Left forelimb (tissue), 1 donor: ENCODE measurements at places on chromosomes 13 and 19.
A peak's percentile ranks its signal among the peaks of the same experiment; 100 is the strongest.

DNA sequence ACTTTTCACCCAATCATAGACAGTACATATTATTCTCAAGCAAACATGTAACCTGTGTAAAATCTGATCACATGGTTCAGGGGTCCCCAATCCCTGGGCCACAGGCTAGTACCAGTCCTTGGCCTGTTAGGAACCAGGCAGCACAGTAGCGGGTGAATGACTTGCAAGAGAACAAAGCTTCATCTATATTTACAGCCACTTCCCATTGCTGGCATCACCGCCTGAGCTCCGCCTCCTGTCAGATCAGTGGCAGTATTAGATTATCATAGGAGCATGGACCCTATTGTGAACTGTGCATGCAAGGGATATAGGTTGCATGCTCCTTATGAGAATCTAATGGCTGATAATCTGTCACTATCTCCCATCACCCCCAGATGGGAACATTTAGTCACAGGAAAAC, 133.1 kb downstream of the MAB21L1 start:
- DNase-seq: no peak

DNA sequence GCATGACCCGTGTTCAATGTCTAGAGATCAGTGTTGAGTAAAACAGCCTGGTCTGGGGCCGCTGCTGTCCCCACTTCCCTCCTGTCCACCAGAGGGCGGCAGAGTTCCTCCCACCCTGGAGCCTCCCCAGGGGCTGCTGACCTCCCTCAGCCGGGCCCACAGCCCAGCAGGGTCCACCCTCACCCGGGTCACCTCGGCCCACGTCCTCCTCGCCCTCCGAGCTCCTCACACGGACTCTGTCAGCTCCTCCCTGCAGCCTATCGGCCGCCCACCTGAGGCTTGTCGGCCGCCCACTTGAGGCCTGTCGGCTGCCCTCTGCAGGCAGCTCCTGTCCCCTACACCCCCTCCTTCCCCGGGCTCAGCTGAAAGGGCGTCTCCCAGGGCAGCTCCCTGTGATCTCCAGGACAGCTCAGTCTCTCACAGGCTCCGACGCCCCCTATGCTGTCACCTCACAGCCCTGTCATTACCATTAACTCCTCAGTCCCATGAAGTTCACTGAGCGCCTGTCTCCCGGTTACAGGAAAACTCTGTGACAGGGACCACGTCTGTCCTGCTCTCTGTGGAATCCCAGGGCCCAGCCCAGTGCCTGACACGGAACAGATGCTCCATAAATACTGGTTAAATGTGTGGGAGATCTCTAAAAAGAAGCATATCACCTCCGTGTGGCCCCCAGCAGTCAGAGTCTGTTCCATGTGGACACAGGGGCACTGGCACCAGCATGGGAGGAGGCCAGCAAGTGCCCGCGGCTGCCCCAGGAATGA, 1.5 kb upstream of the CEACAM5 start:
- DNase-seq: peak; percentile 50

DNA sequence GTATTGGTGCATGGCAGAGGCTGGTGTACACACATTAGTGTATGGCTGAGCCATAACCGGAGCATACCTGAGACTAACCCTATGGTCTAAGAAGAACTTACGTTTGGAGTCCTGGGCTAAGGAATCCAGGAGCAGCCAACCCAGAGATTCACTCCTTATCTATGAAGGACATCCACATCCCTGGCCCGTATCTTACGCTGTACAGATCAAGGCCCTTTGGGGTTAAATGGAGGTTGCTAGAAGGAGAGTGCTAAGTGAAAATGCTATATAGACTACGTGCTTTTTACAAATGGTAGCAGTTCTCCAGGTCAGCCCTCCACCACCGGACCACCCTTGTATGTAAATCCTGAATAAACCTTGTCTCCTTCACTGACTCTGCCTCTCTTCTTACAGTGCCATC, 1.9 kb upstream of the SUGT1 start:
- DNase-seq: no peak

DNA sequence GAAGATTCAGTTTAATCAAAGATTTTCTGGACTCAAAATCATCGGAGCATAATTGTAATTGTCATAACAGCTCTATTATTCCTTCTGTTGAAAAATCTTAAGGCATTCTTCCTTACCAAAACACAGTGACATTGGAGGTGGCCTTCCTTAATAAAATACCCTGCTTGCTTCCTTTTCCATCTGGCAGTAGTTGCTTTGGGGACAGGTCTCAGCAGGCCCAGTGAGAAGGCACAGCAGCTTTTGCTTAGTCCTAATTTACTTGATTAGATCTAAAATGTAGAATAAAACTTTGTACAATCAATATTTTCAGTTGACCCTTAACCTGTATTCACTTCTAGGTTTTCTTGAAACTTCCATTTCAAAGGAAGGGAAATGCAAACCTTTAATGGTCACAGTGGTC, 471.6 kb downstream of the PCDH20 start:
- DNase-seq: no peak

GRCh38 chr13:101751488-101751887, 299.0 kb downstream of the ITGBL1 start:
- DNase-seq: no peak

DNA sequence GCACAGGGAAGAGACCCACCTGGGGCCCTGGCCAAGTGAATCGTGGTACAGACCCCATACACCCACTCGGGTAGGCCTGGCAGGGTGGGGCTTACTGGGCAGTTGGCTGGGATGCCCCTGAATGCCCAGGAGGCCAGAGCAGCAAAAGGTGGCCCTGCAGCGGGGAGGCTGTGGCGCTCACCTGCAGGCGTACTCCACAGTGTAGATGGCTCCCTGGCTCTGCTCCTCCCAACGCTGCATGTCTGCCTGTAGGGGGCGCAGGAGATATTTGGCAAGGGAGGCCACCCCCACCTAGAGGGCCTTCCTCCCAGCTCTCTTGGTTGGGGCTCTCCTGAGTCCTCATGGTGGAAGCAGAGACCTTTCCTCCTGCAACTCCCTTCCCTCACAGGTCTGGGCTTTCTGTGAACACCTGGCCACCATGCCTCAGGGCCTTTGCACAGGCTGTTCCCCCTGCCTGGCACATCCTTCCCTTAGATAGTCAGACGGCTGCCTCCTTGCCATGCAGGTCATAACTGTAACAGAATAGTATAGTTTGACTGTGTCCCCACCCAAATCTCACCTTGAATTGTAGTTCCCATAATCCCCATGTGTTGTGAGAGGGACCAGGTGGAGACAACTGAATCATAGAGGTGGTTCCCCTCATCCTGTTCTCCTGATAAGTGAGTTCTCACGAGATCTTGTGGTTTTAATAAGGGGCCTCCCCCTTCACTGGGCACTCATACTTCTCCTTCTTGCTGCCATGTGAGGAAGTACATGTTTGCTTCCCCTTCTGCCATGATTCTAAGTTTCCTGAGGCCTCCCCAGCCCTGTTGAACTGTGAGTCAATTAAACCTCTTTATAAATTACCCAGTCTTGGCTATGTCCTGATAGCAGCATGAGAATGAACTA, 5.9 kb downstream of the BORCS8 start:
- DNase-seq: no peak

DNA sequence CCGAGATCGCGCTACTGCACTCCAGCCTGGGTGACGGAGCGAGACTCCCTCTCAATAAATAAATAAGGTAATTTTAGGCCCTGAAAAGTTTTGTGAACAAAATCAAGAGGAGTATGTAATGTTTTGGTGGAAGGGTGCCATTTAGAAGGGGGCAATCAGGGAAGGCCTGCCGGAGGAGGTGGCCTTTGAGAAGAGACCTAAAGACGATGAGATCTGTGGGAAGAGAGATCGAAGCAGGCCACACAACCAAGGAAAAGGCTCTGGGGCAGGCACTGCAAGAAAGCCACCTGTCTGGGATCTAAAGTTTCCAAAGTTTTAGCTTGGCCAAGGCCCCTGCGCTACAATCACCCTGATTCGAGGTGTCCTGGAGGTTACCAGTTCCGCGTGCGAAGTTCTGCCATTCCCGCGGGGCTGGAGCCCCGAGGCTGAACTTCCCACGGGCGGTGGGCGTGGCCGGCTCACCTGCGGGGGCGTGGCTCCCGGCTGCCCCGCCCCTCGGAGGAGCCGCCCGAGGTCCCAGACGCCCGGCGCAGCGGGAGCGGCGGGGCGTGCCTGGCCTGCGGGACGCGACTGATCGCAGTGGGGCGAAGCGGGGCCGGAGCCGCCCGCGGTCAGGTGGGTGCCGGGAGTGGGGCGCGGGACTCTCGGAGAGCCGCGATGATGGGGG, at the start of gene KLC3:
Gene KLC3 (plus strand): TSS at position 519 of the 667 bp plus-strand sequence. CDS start 4,792 bp downstream, outside the sequence.
- DNase-seq: no peak

- no peak for DNase-seq
These were observed 10.4 kb downstream of the ZNF146 start for GRCh38 chr19:36225219-36225892.

GRCh38 chr19:55354698-55355212, at the start of gene COX6B2:
TSS of gene COX6B2 (minus strand) at chr19:55354719. CDS start at chr19:55354521, 198 bp downstream.
- DNase-seq: no peak

GRCh38 chr13:22690756-22691155, 490.0 kb upstream of the SGCG start:
- DNase-seq: no peak

DNA sequence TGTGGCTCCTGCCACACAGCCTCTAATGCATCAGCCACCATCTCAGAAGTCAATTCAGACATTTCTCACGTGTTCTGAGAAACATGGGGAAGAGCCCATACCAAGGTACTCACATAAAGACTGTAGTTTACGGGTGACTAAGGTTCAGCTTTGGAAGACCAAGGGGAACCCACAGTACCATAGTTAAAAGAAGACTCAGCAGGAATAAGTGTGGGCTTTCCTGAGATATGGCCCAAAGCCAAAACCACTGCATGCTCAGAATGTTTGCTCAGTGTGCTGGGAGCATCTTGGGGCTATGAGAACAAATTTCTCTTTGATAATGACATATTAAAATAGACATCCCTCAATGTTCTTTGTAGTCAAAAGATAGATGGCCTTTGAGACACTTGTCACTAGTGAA, 283.8 kb downstream of the DCT start:
- DNase-seq: no peak

- DNase-seq: no peak
These were observed 206.8 kb upstream of the IPO5 start for GRCh38 chr13:97746649-97747048.

- DNase-seq: no peak
These were observed 79.7 kb downstream of the LMO7 start for GRCh38 chr13:75715601-75716523.

GRCh38 chr13:103941506-103942140, 875.4 kb upstream of the SLC10A2 start:
- no peak for DNase-seq

GRCh38 chr19:49468199-49468598, 5.8 kb upstream of the FLT3LG start:
- DNase-seq: no peak

DNA sequence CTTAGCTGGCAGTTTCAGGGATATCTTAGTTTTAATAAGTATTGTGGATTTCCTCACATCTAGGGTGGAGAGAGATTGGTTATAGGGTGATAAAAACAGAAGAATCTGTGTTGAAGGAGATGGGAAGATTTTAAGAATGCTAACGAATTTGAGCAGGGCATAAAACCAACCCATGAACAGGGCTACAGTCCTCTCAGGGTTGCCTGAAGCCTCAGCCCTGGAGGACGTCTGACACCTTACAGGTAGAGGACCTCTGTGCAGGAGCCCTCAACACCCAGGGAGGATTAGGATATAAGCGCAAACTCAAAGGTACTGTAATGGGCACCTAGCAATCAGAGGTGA, 461 bp upstream of the WASF3 start:
- DNase-seq: no peak

DNA sequence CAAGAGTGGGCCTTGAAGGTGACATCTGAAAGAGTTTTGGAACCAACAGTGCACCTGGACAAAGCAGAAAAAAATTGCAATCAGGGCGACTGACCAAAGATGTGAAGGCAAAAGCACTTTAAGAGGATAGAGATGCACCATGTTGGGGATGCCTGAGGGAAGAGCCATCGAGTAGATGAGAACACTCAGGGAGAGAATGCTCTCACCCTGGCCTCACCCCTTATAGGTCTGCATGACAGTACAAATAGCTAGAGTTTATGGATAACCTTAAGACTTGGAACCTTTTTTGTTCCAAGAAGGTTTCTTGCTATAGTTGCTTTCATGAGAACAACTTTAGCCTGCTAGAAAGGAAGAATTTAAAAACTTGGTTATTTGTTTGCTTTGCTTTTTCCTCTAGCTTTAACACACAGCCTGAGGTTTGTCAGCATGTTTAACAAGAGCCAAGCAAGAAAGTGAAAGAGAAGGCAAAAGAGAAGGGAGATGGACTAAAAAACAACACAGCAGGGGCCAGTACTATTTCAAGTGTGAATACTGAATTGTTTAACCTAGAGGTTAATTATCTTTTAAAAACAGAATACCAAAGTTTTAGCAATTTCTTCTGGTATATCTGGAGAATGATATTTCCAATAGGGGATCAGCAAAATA, 418.9 kb downstream of the DIAPH3 start:
- no peak for DNase-seq

- peak; percentile 82 for DNase-seq
These were observed 2.3 kb downstream of the PEG3 start for GRCh38 chr19:56838024-56838908.

GRCh38 chr13:86585835-86586234, 786.6 kb upstream of the SLITRK6 start:
- DNase-seq: peak; percentile 70

GRCh38 chr19:53809518-53810186, 14.5 kb downstream of the NLRP12 start:
- DNase-seq: no peak

DNA sequence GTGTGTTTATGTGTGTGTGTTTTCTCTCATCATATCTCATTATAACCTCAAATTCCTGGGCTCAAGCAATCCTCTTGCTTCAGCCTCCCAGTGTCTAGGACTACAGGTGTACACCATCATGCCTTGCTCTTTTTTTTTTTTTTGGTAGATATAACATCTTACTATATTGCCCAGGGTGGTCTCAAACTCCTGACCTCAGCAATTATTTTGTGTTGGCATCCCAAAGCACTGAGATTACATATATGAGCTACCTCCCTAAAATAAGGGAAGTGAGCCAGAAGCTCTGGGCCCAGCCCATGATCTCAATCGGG, 448 bp upstream of the ZNF543 start:
- no peak for DNase-seq

- no peak for DNase-seq
These were observed 254.6 kb downstream of the COG6 start for GRCh38 chr13:39910041-39910440.

- no peak for DNase-seq
These were observed 275.2 kb upstream of the GPC6 start for GRCh38 chr13:92951273-92951890.
